Left forelimb (tissue), 1 donor: ENCODE measurements at places on chromosomes 3 and 15.
A peak's percentile ranks its signal among the peaks of the same experiment; 100 is the strongest.

DNA sequence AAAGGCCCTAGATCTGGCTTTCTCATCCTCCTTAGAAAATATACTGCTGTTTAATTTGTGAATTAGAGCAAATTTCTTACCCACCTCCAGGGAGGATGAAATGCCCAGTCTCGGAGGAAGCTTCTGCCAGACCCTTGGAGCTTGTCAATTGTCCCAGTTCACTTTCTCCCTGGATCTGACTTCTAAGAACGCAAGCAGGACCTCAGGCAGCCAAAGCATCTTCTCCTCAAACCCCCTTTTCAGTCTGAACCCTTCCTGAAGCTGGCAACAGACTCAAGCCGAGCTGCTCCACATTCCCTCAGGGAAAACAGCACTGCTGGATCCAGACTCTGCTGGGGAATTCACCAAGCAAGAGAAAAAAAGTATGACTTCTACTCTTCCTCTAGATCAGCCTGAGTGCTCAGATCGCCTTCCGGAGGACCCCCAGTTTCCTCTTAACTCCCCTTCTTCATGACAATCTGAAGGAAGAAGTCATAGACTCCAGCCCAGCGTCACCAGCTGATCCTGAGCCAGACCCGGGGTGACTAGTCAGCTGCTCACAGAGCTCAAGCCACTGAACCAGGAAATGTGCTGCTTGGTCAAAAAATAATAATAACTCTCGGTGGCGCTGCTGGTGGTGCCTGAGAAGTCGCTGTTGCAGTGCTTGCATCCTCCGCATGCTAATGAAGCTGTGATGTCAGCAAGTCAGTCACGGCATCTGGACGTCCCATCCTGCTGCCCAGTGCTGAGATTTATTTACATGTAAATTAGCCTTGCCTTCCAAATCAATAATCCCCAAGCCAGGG, at the start of gene PRICKLE2:
Gene PRICKLE2 (minus strand): TSS at position 641 of the 785 bp plus-strand sequence. CDS start 26,539 bp downstream, outside the sequence.
- peak; percentile 78 for DNase-seq

DNA sequence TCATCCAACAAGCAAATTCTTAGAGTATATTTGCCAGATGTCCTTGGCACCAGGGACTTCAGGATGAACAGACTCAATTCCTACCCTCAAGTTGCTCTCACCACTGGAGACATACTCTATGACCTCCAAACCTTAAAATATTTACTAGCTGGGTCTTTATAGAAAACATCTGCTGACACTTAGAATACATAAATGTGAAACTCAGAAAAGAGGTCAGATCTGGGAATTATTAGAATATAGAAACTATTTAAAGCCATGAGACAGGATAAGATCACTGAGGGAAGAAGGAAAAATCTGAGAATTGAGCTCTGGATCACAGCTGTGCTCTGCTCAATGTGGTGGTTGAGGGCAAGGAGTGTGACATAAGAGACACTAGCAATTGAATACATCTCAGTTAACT, 695.4 kb upstream of the UBE2E2 start:
- DNase-seq, result no peak

- DNase-seq, result no peak
Observed at GRCh38 chr3:72903004-72903403, 15.2 kb downstream of the GXYLT2 start.

- DNase-seq, result no peak
Observed at GRCh38 chr15:65619626-65620290, 2.0 kb upstream of the SLC24A1 start.

DNA sequence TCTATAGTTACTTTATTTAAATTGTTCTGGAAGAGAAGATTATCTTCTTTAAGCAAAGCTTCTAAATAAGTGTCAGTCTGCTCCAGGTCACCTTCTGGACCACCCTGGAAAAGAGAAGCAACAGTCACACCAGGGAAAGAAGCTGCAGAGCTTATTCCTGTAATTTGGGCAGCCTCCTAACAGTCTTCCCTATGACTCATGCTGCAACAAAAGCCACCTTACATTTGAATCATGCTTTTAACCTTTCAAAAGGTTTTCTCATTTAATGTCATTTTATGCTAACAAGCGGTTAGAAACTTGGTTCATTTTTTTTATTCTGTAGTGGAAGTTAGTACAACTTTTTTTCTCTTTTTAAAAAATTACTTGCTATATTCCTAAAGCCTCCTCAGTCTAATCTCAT, 5.3 kb upstream of the GUCA1C start:
- no peak for DNase-seq

DNA sequence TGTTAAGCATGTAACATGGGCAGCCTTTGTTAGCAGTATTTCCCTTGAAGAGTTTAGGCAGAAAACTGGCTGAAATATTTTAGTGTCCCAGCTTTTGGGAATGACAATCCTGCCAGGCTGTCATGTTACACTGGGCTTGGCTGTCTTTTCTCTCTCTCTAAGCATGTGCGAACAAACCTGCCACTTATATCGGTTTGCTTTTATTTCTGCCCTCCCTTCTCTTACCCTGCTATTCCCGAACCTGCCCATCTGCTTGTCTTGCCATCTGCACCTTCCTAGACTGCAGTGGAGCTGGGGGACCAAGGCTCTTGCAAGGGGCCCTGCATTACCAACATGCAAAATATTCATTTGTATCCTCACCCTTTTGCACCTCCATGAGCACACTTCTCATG, 339.6 kb downstream of the EPHB1 start:
- DNase-seq, result no peak

DNA sequence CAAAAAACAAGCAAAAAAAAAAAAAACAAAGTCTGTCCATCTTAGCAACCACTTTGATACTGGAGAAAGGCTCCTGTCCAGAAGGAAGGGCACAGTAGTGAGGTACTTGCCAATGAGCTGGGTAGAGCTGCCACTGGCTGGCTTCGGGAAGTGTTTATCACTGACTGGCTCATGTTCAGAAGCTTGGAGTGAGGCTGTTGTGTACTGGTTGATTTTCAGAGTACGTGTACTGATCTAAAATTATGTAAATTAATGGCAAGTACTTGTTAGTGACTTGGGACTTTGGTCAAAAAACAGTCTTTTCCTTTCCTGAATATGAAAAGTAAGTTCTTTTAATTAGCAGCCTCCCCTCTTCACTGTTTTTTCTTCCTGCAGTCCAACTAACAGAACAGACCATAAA, 979 bp upstream of the ZNF621 start:
- no peak for DNase-seq

DNA sequence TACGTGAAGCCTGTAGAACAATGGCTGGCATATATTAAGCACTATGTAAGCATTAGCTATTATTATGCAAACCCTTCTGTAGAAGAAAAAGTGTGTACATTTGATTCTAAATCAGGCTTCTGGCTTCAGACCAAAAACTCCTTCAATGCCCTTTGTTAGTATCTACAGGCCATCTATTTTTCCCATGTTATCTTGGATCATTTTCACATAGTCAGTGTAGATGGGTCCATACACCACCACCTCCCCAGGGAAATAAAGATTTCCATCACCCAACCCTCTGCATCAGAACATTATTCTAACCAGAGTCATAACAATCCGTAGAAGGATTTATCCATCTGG, 8.0 kb upstream of the KLHL6 start:
- DNase-seq, result no peak

GRCh38 chr3:121295452-121295851, 250.3 kb downstream of the POLQ start:
- no peak for DNase-seq

- no peak for DNase-seq
Observed at GRCh38 chr3:30696403-30696819, 90.0 kb downstream of the TGFBR2 start.

DNA sequence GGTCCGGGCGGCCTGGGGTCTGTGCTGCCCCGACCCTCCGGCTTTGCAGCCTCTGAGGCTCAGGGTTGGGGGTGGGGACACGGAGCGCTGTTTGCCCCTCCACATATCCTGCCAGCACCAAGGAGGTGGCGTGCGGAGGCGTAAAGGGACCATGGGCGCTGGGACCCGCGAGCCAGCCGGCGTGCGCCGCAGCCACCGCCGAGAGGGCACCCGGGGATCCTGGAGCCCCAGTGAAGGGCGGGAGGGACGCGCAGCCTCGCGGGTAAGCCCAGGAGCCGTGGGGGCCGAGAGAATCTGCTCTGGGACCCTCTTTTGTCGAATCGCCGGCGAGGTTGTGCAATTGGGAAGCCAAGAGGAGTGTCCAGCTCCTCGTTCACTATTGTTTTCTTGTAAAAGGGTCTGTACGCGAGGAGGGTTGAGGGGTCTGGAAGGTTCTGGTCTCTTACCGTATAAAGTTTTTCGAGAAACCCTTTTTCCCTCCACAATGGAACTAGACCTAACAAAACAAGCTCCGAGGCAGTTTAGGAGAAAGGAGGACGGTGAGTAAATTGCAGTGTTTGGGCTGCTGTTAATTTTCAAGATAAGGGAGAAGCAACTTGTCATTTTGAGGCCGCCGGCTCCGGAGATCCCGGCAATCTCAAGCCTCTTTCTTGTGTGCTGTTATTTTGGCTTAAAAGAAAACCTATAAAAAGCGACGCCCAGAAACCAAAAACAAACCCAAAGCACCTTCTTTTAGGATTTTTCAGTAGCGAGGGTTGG, 29.9 kb upstream of the ST3GAL6 start:
- DNase-seq, result peak; percentile 69

- DNase-seq, result no peak
Observed at GRCh38 chr3:129599607-129600006, 6.9 kb downstream of the PLXND1 start.

- DNase-seq, result no peak
Observed at GRCh38 chr3:128337305-128337704, 129.4 kb downstream of the DNAJB8 start.
